ENCODE measurements at places on chromosomes 4 and X.

DNA sequence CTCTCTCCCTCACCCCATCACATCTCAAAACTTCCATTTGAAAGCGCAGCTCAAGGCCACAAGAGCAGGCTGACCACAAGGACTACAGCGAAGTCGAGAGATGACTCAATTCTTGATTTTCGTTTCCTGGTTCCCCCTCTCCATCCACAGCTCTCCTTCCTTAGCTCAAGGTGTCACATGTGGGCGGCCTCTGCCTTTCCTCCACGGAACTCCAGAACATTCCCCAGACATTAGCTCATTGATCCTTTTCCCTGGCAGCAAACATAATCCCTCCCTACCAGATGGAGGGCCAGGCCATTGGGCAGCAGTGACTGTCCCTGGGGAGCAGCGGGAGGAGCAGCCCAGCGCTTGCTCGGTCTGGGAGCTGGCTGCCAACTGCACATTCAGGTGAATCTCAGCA is 56.3 kb downstream of the CCDC149 start:
- DNase-seq = no peak

- no peak for DNase-seq
Observed at GRCh38 chr4:12770351-12770750, 713.8 kb downstream of the RAB28 start.

DNA sequence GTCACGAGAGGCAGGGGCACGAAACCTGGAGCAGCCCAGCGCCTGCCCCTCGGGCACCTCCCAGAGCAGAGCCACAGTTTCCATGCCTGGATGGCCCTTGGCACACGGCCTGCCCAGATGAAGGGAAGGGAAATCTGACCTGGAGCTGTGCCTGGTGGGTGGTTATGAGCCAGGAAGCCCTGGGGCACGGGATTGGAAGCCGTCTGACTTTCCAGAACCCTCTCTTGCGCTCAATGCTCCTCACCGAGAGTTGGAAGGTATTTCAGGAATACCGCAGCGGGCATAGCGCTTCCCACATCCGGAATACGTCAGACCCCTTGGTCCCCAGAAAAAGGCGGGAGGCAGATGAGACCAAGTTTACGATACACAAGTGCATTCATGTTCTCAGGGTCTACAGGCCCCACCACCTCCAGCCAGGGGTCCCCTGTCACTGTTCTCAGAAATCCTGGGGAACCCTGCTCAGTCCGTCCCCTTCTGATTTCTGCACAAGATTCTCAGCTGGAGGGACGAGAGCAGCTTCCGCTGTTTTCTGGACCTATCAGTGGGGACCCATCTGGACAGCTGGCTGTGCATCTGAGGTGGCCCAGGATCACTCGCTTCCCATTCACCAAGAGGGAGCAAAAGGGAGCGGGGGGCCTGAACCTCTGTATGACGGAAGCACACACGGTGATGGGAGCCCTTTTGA is 172.9 kb downstream of the AFAP1 start:
- DNase-seq = no peak

DNA sequence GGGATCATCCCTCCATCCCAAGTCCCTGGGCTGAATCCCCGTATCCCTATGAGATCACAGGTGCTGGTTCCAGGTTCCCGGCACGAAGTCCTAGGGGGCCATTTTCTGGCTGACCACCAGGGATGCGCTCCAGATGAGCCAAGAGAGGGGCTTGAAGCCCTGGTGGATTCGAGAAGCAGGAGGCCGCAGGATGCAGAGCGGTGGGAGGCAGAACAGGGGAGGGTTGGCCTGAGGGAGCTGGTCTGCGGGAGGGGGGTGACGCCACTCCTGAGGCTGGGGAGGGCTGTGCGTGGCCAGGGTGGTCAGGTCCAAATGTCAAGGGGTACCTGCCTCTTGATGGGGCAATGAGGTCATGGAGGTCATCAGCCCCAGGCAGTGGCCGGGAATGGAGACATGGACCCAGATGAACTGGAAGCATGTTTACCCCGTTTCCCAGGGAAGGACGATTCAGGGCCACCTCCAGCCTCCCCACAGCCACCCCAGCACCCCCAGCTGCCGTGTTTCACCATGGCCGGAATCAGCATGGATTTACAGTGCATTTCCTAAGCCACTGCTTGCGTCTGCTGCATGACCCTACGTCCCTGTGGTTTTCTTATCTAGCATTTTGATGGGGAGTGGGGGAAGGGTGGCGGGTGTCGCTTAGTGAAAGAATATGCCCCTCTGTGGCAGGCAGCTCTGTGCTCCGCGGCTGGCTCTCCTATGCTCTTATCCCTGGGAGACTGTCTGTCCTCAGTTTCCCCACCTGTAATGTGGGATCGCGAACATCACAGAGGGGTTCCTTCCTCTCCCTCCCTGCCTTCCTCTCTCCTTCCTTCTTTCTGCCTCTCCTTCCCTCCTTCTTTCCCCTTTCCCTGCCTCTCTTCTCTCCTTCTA is 17.0 kb upstream of the HTRA3 start:
- DNase-seq = no peak

DNA sequence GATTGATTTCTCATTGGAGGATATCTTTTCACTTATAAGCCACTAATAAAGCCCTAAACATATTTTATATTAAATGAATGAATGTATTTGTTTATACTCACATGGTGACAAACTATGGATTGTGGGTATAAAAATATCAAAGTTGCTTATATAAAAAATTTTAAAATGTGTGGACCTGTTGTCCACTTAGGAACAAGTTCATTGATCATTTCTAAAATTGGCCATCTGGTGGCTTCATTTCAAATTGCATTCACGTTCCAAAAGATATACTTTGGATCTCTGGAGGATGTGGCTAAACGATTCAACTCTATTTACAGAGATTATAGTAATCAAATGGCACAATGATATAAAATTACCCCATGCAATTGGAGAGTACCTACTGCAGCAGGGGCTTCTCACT is 32.5 kb downstream of the FSTL5 start:
- DNase-seq = no peak

- no peak for DNase-seq
Observed at GRCh38 chr4:122783301-122784215, 43.1 kb upstream of the FGF2 start.

- DNase-seq = no peak
Observed at GRCh38 chr4:107432451-107432850, 287.6 kb downstream of the PAPSS1 start.

DNA sequence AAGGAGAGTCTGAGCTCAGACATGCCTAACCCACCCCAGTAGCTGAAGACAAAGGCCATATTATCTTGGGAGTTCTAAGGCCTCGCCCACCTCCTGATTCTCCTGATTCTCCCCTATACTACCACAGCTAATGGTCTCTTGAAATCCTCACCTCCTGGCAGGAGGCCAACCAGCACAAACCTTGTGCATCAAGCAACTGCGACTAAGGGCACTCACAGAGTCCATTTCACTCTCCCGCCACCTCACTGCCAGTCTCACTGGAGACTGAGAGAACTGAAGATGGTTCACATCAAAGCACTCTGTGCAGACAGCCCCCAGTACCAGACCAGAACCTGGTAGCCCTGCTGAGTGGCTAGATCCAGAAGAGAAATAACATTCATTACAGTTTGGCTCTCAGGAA is 102.1 kb upstream of the KLF8 start:
- DNase-seq = no peak

- DNase-seq = no peak
Observed at GRCh38 chr4:119337010-119337409, 15.1 kb upstream of the FABP2 start.

GRCh38 chr4:53775381-53775780 is 184.1 kb upstream of the LNX1 start:
- DNase-seq = no peak

All from stimulated activated naive CD4-positive, alpha-beta T cell (primary cell).